ENCODE measurements at places on chromosomes 12 and 14.

DNA sequence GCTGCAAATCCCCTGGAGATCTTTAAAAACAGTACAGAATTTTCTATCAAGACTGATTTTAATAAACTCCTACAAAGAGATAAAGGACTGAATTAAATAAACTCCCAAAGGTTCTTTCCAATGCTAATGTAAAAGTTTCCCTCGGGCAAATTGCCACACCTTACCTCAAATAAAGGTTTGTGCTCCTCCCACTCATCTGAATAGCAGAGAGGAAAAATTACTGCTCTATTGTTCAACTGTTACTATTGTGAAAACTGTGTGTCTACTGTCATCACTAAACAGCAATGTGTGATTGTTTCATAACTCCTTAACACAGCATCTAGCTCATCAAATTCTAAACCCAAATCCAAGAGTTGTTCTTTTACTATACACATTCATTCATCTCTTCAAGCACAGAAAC, 3.2 kb downstream of the SPTLC2 start:
- DNase-seq = no peak

GRCh38 chr14:96940009-96940408, 142.8 kb downstream of the VRK1 start:
- no peak for DNase-seq

DNA sequence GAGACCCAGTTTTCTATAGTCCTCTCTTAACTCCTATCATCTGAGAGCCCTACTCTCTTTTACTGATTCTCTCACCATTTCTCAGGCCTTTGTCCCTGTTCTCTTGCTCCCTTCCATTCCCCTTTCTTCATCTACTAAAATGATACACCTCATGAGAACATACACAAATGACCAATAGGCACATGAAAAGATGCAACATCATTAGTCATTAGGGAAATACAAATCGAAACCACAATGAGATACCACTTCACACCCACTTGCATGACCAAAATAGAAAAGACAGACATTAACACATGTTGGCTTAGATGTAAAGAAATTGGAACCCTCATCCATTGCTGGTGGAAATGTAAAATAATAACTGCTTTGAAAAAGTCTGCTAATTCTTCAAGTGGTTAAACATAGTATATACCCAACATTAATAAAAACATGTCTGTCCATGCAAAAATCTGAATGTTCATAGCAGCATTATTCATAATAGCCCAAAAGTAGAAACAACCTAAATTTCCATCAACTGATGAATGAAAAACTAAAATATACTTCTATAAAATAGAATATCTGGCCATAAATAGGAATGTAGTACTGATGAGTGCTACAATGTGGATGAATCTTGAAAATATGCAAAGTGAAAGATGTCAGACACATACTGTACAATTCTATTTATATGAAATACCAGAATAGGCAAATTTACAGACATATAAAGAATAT, 66.0 kb downstream of the DENND5B start:
- DNase-seq = no peak

DNA sequence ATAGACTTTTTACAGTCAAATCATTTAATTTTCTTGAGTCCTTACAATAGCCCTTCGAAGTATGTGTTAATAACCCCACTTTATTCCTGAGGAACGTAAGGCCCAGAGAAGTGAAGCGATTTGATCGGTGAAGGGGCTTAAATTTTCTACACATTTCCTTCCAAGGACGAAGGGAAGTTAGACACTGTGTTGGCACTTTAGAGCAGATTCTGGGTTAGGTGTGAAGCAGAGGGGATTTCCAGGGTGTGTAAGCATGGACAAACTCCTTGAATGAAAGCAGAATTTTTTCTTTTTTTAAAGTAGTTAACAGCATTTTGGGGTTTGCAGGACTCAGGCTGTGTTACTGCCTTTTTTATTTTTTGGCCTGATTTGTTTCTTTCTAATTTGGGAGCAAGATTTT, 38.9 kb downstream of the PRORP start:
- no peak for DNase-seq

DNA sequence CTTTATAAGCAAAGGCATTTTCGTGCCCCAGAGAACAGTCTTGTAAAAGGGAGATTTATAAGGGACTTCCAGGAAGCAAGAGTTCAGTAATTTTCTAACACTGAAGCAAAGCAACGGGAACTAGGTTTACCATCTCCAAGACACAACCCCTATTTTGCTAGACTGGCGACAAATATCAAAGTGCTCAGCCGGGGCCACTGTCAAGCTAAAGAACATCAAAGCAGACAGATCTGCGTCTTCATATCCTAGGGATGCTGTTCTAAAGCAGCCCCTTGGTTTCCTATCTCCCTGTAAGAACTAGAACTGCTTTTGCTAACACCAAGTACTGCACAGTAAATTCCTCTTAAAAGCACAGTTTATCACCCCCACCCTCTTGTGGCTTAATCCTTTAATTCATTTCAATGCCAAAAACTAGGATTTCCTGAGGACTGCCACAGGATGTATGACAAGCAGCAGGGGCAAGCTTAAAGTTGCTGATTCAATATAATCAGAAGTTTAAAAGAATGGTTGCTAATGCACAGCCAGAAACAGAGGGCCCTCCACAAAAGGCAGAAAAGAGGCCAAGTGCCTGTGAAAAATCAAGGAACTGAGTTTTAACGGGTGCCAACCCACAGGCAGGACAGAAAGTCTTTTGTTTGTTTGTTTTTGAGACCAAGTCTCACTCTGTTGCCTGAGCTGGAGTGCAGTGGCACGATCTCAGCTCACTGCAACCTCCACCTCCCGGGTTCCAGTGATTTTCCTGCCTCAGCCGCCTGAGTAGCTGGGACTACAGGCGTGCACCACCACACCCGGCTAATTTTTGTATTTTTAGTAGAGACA, 44.0 kb upstream of the ISM2 start:
- DNase-seq = no peak

GRCh38 chr14:21267431-21267845, 1.8 kb downstream of the HNRNPC start:
- no peak for DNase-seq

- DNase-seq = no peak
These were observed 175.3 kb downstream of the PHLDA1 start for GRCh38 chr12:75856235-75856634.

DNA sequence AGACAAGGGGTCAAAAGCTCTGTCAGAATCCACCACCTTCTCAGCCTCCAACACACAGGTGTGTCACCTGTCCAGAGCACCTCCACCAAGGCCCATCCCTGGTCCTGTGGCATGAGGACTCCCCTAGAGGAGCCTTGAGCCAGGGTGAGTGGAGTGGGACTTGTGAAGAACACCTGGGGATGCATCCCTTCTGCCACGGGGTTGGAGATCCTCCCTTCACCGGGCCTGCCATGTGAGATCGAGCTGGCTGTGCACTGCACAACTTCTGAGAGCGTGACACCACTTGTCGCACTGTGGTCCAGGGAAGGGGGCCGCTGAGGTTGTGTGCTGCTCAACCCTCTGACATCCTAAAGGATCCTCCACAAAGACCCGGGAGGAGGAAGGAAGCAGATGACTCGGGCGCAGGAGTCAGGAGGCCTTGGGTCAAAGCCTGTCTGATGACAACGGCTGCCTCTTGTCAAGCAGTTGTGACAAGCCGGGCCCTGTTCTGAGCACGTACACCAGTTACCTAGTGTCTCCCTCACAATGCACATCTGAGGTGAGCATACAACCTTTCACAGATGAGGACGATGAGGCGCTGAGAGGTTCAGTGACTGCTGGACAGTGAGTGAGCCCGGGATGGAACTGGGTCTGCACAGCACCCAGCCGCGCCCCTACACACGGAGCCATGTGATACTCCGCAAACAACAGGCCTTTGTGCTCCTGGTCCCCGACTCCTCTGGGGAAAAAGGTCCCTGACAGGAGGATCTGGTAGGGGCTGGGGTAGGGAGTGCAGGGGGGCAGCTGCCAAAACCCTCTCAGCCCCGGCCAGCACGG, 35.6 kb downstream of the CHGA start:
- no peak for DNase-seq

GRCh38 chr12:126572170-126572569, 1506.9 kb downstream of the AACS start:
- DNase-seq = no peak

DNA sequence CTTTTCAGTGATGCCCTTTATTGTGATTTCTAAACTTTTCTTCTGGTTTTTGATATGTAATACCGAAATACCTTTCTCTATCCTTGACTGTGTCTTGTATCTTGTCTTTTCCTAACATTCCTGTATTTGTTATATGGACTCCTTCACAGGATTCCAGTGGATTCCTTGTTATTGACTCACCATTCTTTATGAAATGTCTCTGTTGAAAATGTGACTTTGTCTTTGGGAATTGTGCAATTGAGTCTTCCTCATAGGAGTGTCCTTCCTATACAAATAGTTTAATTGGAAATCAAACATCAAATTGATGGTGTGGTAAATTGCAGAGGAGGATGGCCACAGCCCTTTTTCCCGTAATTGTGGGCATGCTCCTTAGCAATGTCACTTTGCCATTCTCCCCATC, 296.6 kb upstream of the KITLG start:
- DNase-seq = no peak

GRCh38 chr12:184811-185575, 29.0 kb downstream of the SLC6A12 start:
- no peak for DNase-seq

DNA sequence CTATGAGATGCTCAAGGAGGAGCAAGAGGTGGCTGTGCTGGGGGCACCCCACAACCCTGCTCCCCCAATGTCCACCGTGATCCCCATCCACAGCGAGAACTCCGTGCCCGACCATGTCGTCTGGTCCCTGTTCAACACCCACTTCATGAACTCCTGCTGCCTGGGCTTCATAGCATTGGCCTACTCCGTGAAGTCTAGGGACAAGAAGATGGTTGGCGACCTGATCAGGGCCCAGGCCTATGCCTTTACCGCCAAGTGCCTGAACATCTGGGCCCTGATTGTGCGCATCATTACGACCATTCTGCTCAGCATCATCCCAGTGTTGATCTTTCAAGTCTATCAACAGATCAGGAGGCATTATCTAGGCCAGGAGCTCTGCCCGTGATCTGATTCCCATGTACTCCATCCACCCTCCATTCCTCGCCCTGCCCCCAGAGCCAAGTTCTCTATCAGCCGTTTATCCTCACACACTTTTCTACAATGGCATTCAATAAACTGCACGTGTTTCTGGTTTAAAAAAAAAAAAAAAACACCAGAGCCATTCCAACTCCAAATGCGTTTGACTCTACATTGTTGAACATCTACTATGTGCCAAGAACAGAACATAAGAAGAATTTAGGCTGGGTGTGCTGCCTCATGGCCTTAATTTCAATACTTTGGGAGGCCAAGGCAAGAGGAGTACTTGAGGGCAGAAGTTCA, 17.5 kb downstream of the ATXN2 start:
- no peak for DNase-seq

DNA sequence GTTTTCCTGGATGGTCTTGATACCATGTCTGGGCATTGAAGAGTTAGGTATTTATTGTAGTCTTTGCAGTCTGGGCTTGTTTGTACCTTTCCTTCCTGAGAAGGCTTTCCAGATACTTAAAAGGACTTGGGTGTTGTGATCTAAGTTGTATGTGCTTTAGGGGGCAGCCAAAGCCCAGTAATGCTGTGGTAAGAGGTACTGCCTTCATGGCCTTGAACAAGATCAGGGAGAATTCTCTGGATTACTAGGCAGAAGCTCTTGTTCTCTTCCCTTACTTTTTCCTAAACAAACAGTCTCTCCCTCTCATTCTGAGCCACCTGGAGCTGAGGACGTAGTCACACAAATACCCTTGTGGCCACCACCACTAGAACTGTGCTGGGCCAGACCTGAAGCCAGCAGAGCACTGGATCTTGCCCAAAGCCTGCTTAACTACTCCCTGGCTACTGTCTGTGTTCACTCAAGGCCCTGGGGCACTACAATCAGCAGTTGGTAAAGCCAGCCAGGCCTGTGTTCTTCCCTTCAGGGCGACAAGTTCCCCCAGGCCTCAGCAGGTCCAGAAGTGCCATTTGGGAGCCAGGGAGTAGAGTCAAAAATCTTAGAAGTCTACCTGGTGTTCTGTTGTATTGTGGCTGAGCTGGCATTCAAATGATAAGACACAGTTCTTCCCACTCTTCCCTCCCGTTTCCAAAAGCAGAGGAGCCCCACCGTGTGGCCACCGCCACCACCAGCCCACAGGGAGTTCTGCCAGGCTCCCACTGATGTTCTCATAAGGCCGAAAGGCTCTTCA, 11.4 kb downstream of the PRORP start:
- no peak for DNase-seq

GRCh38 chr12:69108037-69108436, 131.3 kb upstream of the CPSF6 start:
- DNase-seq = no peak

- no peak for DNase-seq
These were observed 320.8 kb upstream of the TMPO start for GRCh38 chr12:98194591-98194990.

GRCh38 chr14:104732931-104733681, 9.1 kb downstream of the ADSS1 start:
- no peak for DNase-seq

- DNase-seq = no peak
These were observed 358.5 kb downstream of the TMEM121 start for GRCh38 chr14:105884808-105885281.

- no peak for DNase-seq
These were observed 110.0 kb downstream of the CCDC60 start for GRCh38 chr12:119444462-119445044.

DNA sequence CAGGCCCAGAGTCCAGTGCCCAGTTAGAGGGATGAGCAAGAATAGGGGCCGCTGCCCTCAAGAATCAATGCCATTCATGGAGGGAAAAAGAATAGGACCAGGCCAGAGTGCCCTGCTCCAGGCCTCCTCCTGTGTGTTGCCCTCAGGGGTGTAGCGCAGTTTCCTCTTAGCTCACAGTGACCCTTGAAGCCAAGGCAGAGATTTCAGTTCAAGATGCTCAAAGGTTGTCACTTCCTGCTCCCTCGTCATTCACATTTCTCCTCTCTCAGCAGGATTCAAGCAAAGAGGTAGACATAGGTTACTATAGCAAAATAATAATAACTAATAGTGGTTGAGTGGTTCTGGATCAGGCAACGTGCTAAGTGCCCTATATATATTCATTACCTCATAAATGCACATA, 55.1 kb upstream of the PELI2 start:
- no peak for DNase-seq

DNA sequence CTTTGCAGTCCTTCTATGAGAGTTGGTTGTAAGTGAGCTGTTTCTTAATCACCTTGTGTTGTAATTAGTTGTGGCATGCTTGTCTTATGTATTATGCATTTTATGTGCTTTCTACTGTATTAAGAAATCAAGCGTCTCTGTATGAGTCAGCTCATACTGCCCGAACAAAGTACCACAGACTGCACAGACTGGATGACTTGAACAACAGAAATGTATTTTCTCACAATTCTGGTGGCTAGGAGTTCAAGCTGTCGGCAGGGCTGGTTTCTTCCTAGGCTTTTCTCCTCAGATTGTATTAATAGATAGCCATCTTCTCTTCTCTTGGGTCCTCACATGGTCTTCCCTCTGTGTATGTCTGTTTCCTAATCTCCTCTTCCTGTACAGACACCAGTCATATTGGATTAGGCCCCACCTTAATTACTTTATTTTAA, 77.7 kb downstream of the FLRT2 start:
- DNase-seq = no peak

- DNase-seq = no peak
These were observed 60.4 kb downstream of the RASSF8 start for GRCh38 chr12:26018926-26019325.
